Frontal cortex (tissue), 4 donors: ENCODE measurements at places on chromosomes 12 and 14. TPM values are rescaled to one million over a fixed set of nuclear protein-coding genes. Genes with fewer than 3 reads are reported as not detected.

Gene NABP2
- 26.9 TPM for total RNA-seq

Gene MYH6
- not detected for total RNA-seq

Gene ART4
- total RNA-seq, result not detected

Gene WNT5B
- total RNA-seq, result 22.0 TPM

Gene RAD51AP1
- total RNA-seq, result 3.7 TPM

Gene ABCD4
- 21.2 TPM for total RNA-seq

Gene GZMB
- not detected for total RNA-seq
